ENCODE measurements at places on chromosomes 2 and 18. TPM values are rescaled to one million over a fixed set of nuclear protein-coding genes. Genes with fewer than 3 reads are reported as not detected.

- peaks cover 11% of the 10 kb centered on the region for H3K4me1 ChIP-seq
- H3K4me3 ChIP-seq: no peak overlapping the region
- H3K27me3 ChIP-seq: no peaks in the 10 kb centered on the region
- H3K36me3 ChIP-seq: no peaks in the 10 kb centered on the region
- no peak overlapping the region for H3K27ac ChIP-seq
Measured at GRCh38 chr2:25307949-25308557, 33.7 kb downstream of the DNMT3A start.

Gene KIF5C
- total RNA-seq: 6.2 TPM

- no peak overlapping the region for H3K27ac ChIP-seq
- H3K27me3 ChIP-seq: no peaks in the 10 kb centered on the region
- H3K4me1 ChIP-seq: no peaks in the 10 kb centered on the region
- no peak overlapping the region for H3K4me3 ChIP-seq
- DNase-seq: no peak
Measured at GRCh38 chr2:144877893-144878292, 358.0 kb upstream of the ZEB2 start.

Gene PARD3B
- 24.6 TPM for total RNA-seq

GRCh38 chr18:22470248-22471235, 52.8 kb upstream of the CTAGE1 start:
- H3K4me1 ChIP-seq: no peaks in the 10 kb centered on the region
- no peak for DNase-seq
- H3K27me3 ChIP-seq: no peaks in the 10 kb centered on the region
- H3K36me3 ChIP-seq: no peaks in the 10 kb centered on the region
- no peak overlapping the region for H3K4me3 ChIP-seq

DNA sequence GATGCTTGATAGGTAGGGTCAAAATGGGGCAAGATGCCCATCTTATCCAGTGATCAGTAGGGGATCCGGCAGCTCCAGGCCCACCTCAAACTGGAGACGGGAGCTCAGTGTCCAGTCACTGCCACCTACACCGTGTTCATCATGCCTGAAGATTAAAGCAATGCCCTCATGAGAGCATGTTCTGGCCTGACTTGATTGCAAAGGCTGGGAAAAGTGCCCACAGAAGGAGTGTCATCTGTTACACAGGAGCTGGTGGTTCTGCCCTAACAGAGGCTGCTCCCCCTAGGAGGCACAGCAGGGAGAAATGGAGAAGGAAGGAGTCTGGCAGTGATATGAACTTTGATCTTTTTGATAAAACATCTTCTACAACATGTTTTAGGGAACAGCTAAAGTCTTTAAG, 92.3 kb downstream of the CCBE1 start:
- H3K27me3 ChIP-seq: no peaks in the 10 kb centered on the region
- no peaks in the 10 kb centered on the region for H3K36me3 ChIP-seq
- no peaks in the 10 kb centered on the region for H3K4me1 ChIP-seq
- DNase-seq: peak; percentile 38

Gene FAM124B
- total RNA-seq: 7.9 TPM

Gene DLX1
- 0.29 TPM for total RNA-seq

GRCh38 chr2:238434846-238435751, 8.4 kb downstream of the ASB1 start:
- H3K27ac ChIP-seq: no peak overlapping the region
- DNase-seq: no peak
- peaks cover 4% of the 10 kb centered on the region for H3K4me1 ChIP-seq
- H3K36me3 ChIP-seq: no peaks in the 10 kb centered on the region
- H3K4me3 ChIP-seq: no peak overlapping the region

DNA sequence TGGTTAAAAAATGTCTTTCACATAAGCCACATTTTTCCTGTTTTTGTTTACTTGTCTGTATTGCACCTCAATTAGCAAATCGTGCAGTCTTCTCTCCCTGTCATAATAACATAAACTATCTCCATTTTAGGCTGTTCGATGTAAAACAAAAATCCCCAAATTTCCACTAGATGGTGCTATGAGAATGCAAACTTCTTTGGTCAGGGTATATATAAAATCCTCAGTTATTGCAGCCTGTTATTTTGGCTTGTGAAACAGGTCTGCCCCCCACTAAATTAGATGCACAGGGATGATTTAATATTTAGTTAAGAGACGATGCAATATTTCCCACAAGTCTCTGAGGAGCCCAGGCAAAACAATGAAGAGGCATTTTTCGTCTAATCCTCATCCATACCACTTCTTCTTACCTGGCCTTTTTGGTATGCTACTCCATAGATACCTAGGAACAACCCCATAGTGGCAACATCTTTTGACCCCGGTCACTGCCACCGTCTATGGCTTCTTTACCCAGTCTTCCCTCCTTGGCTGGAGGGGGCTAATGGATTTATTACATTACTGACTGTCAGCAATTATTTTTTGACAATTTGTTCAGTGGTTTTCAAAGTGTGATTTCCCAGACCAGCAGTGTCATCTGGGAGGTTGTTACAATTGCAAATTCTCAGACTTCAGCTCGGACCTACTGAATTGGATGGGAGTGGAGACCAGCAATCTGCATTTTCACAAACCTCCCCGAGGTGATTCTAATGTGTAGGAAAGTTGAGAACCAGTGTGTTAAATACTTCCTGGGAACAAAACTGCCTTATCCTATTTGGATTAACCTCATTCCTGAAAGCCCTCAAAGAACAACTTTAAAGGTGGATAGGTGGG, 117.4 kb upstream of the CWC22 start:
- DNase-seq: no peak
- H3K4me1 ChIP-seq: no peaks in the 10 kb centered on the region
- H3K27ac ChIP-seq: no peak overlapping the region
- no peak overlapping the region for H3K4me3 ChIP-seq
- no peaks in the 10 kb centered on the region for H3K36me3 ChIP-seq

Gene SOWAHC
- 14.7 TPM for total RNA-seq

DNA sequence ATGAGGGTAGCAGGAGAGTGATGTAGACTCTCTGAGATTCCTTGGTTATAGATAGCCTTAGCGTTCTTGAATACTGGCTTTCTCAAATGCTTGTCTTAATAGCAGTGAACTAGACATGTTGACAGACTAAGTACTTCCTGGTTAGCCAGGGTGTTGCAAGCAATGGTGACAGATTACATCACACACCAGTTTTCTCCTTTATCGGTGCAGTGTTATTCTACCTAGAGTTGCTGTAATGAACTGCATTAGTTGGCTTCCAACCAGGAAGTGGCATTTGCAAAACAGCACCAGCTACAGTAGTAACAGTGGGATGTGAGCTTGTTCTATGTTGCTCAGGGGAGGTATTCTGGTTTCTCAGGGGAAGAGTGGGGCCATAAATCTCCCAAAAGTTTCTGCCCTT, 582.2 kb upstream of the DDX18 start:
- no peaks in the 10 kb centered on the region for H3K36me3 ChIP-seq
- H3K4me1 ChIP-seq: no peaks in the 10 kb centered on the region
- no peak overlapping the region for H3K4me3 ChIP-seq
- H3K27ac ChIP-seq: no peak overlapping the region
- DNase-seq: no peak

DNA sequence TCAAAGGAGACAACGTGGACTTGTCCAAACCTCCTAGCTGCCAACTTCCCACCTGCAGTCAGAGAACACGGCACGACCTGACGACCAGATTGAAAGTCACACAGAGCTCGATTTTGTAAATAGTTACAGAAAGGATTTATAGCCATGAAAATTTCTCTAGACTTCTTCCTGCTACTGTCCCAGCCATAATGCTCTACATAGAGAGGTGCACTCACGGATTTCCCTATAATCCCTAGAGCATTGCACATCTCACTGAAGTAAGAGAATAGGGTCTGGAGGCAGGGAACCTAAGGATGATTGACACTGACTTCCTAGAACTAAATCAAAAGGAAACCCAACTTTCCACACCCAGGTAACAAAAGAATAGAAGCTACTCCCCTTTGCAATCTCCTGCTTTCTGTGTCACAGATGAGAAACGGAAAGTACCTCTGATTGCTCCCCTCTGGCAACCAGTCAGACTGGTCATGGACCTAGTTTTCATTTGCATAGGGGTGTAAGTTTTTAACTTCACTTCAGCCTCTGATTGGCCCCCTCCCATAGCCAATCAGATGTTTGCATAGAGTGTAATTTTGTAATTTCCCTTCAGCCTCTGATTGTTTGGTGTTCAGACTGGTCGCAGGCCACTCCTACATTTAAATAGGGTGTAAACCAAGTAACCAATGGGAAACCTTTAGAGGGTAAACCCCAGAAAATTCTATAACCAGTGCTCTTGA, 58.6 kb upstream of the FBXO11 start:
- H3K4me3 ChIP-seq: no peak overlapping the region
- no peaks in the 10 kb centered on the region for H3K27me3 ChIP-seq
- no peak for DNase-seq
- no peak overlapping the region for H3K27ac ChIP-seq

Gene OR6B2
- not detected for total RNA-seq

GRCh38 chr18:75289761-75290160, 79.2 kb downstream of the TSHZ1 start:
- H3K27ac ChIP-seq: no peak overlapping the region
- H3K27me3 ChIP-seq: no peaks in the 10 kb centered on the region
- no peak overlapping the region for H3K4me3 ChIP-seq
- DNase-seq: no peak

DNA sequence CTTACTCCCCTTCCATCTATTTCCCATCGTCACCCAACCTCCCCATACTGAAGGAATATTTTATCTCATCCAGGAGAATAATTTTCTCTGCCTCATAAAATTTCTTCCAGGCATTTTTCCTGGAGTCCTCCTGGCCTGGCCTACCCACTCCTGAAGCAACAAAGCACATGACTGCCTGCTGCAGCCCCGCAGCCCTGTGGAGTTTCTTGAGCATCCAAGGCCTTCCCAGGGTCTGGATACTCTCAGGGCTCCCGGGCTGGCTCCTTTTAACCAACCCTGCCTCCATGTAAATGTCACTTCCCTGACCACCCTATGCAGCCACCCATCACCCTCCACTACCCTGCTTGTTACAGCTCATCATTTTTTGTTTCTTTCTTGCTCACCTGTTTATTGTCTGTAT, 64.0 kb downstream of the CDH20 start:
- no peak for DNase-seq
- H3K27ac ChIP-seq: no peak overlapping the region
- H3K27me3 ChIP-seq: no peaks in the 10 kb centered on the region
- H3K4me3 ChIP-seq: no peak overlapping the region

DNA sequence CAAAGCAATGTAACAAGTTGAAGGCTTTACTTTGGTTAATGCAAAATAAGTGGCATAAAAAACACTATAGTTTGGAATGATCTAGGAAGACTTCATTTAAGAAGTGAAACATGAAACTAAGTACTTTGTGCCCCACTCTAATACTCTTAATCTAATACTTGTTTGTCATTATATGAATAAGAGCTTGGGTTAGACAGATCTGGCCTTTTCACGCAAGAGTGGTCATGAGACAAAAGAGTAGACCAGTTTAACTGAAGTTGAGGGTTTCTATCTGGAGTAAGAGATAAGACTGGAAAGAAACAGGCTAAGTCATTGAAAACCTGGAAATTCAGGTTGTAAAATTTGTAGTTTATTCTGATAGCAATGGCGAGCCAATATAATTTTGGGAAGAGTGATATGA, 2.8 kb downstream of the SLC30A6 start:
- no peaks in the 10 kb centered on the region for H3K27me3 ChIP-seq
- H3K36me3 ChIP-seq: no peaks in the 10 kb centered on the region
- H3K27ac ChIP-seq: no peak overlapping the region
- no peak overlapping the region for H3K4me3 ChIP-seq
- DNase-seq: no peak

Gene SLC11A1
- total RNA-seq: 53.4 TPM

DNA sequence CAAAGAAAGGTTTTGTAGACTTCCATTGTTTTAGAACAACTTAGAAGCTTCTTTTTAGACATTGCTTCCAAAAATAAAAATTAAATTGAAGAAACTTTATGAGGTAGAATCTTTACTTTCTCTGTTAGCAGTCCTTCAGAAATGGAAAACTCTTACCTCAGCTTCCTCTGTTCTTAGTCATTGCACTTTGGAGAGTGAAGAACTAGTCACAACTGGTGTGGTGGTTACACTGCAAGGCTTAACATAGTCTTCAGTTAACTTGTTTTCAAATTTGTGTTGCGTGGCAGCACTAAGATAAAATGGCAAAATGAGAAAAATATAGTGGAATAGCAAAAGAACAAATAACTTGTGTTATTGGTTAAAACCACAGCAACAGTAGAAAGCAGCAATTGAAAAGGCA, 332.6 kb downstream of the KIAA1328 start:
- DNase-seq: no peak
- H3K36me3 ChIP-seq: no peaks in the 10 kb centered on the region
- no peaks in the 10 kb centered on the region for H3K4me1 ChIP-seq
- no peak overlapping the region for H3K4me3 ChIP-seq
- H3K27me3 ChIP-seq: no peaks in the 10 kb centered on the region
- H3K27ac ChIP-seq: no peak overlapping the region

- no peak for DNase-seq
- H3K36me3 ChIP-seq: no peaks in the 10 kb centered on the region
- H3K27me3 ChIP-seq: no peaks in the 10 kb centered on the region
- no peak overlapping the region for H3K27ac ChIP-seq
Measured at GRCh38 chr2:209564816-209565215, 141.0 kb downstream of the MAP2 start.

GRCh38 chr2:107931412-107931811, 54.9 kb upstream of the SLC5A7 start:
- no peaks in the 10 kb centered on the region for H3K36me3 ChIP-seq
- no peaks in the 10 kb centered on the region for H3K4me1 ChIP-seq
- no peak overlapping the region for H3K27ac ChIP-seq
- H3K4me3 ChIP-seq: no peak overlapping the region
- H3K27me3 ChIP-seq: no peaks in the 10 kb centered on the region
- no peak for DNase-seq

Gene SETBP1
- 40.1 TPM for total RNA-seq

DNA sequence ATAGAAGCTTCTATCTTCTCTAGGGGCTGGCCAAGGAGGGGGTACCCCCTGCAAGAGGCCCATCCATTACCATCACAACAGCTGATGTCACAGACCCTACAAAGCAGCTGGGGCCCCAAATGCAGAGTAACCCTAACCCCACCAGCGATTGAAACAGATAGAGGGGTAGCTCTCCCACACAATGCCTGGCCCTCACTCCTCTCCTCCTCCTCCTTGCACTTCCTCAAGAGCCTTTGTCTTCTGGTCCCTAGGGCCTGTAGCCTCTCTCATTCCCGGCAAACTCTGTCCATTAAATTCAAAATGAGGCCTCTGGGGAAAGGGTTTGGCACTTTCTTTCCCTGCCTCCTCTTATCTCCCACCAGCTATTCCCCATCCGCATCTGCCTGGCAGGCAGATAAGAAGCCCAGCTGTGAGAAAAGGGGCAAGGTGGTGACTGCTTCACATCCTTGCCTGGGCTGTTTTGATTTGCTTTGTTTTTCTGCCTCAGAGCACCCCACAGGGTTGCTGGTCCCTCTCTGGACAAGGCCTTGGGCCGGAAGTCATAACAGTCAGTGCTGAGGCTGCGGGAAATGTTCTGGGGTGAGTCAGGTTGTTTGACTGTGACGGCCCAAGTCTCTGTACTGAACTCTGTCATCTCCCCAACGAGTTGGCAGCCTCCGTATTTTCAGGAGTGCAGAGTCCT, 26.1 kb upstream of the CYP26B1 start:
- no peaks in the 10 kb centered on the region for H3K36me3 ChIP-seq
- no peaks in the 10 kb centered on the region for H3K27me3 ChIP-seq
- no peak overlapping the region for H3K27ac ChIP-seq
- no peaks in the 10 kb centered on the region for H3K4me1 ChIP-seq

Gene FAM136A
- 26.9 TPM for total RNA-seq

Gene TXNDC2
- not detected for total RNA-seq

Gene AGBL5
- 21.5 TPM for total RNA-seq
